NCI-H1436 treated with DMSO at 0.1 percent for 48 hours (cell line): ENCODE measurements at places on chromosomes 3 and 15.

- no peak for DNase-seq
Measured at GRCh38 chr15:47299846-47300434, 417.4 kb upstream of the SEMA6D start.

GRCh38 chr3:165875644-165876043 is 38.4 kb upstream of the BCHE start:
- DNase-seq: no peak

DNA sequence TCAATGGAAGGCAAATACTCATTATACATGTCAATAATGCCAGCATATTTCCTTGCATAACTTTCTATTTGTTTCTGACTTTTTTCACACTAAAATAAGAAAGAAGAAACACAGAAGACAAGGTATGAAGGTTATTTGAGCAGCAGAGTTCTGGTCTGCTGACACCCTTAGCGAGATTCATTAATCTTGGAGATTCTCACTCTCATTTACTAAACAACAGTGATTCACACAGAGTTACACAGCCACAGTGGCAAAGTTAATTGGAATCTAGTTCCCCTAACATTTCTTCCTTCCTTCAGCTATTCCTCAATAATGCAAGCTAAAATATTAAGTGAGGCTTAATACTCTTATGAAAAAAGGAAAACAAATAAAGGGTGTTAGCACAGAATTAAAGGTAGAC is 1044.0 kb downstream of the IGSF11 start:
- DNase-seq: no peak

DNA sequence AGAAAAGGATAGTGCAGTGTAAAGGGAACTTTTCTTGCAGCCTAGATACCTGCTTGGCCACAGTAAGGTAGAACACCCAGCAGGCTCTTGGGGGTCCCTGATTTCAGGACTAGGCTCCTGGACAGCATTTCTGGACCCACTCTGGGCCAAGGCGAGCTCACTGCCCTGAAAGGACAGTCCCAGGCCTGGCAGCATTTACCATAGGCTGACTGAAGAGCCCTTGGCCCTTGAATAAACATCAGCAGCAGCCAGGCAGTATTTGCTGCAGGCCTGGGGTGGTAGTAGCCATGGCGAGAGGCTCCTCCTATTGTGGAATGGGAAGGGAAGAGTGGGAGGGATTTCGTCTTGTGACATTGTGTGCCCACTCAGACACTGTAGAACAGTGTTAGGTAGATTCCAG is 529.2 kb downstream of the TUSC7 start:
- DNase-seq: no peak

DNA sequence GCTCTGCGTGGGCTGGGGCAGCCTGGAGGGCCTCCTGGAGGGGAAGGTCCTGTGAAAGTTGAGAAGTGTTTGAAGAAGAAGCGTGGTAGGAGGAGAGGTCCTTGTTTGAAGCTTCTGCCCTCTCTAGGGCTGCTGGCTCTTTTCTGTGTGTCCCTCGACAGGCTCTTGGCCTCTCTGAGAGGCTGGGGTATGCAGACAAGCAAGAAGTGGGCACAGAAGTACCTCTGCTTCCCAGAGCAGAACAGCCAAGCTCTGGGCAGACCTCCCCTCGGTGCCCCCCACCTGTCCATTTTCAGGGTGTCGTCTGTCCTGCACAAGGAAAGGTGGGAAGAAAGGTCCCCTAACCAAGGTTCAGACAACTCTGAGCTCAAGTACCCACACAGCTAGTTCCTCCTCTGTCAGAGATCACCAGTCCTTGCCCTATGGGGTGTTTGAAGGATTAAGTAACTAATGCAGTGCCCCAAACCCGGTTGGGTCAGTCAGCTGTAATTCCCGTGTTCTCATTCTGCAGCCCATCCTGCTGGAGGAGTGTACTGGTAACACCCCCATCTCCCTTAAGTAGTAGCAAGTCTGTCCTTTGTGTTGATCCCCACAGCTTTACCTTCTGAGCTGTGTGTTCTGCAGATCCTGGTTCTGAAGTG is 6.3 kb downstream of the CSK start:
- no peak for DNase-seq

GRCh38 chr15:59196416-59196815 is 10.2 kb upstream of the LDHAL6B start:
- no peak for DNase-seq

GRCh38 chr3:115996420-115997108 is 373.3 kb downstream of the GAP43 start:
- DNase-seq: no peak

DNA sequence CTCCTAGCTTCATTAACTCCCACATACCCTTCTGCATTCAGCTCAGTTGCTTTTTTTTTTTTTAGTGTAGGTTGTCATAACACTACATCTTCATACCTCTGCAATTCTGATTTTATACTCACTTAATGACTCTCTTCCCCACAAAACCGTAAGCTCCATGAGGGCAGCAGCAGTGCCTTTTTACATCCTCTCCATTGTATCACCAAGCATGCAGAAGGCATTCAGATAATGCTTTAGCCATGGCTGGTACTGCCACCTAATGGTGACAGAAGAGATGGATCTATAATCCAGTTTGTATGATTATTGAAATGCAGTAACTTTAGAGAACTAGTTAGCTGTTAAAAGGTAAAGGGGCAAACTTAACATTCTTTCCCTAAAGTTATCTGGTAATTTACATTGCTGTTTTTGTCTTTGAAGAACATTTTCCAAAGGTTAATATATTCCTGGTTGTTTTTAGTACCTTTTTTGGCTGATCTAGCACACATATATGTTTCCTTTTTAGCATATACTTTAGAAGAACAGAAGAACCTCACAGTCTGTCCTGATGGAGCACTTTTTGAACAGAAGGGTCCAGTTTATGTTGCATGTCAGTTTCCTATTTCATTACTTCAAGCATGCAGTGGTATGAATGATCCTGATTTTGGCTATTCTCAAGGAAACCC is 36.8 kb downstream of the ATP1B3 start:
- peak; percentile 40 for DNase-seq

DNA sequence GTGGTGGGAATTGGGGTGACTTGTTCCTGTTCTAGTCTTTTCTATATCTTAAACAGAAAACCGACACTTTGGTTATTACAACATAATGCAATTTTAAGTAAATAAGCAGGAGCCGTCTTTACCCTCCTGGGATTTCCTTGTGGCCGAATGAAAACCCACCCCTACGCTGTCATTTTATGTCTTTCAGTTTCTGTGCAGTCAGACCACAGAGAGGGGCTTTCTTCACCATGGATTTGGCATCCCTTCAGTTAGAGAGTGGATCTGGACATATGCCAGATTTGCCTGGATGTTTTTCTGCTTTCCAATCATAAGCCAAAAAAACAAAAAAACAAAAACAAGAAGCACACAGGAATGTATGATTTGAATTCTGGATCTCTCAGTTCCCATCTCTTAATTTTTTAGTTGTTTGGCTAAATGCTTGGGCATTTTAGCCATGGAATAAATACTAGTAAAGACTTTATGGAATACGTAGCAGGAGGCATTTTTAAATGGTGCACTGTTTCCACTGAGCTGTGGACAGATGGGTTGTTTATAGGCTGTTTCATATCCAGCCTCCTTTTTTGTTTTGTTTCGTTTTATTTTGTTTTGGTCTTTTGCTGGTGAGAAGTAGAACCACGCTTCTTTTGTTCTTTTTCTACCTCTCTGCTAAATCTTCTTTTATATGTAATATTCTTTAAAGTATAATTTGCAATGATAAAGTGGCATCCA is 272.9 kb downstream of the FEZF2 start:
- DNase-seq: no peak

DNA sequence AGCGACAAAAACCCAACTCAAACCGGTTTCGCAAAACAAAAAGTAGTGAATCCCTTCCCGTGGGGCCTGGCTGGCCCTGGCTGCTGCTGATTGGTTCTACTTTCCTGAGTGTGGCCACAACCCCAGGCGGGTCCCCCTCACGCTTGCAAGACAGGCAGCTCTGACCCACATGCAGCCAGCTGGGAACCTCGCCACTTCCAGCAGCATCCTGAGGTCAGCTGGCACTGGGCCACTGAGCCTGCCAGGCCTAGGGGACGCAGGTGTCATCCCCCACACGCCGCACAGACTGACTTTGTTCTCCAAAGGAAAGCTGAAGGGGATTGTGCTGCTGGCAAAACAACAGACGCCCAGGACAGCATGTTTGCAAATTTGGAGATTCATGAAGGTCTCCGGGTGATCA is 111.1 kb downstream of the TPRA1 start:
- DNase-seq: no peak

- DNase-seq: no peak
Measured at GRCh38 chr15:43516185-43516584, 1.2 kb upstream of the MAP1A start.

DNA sequence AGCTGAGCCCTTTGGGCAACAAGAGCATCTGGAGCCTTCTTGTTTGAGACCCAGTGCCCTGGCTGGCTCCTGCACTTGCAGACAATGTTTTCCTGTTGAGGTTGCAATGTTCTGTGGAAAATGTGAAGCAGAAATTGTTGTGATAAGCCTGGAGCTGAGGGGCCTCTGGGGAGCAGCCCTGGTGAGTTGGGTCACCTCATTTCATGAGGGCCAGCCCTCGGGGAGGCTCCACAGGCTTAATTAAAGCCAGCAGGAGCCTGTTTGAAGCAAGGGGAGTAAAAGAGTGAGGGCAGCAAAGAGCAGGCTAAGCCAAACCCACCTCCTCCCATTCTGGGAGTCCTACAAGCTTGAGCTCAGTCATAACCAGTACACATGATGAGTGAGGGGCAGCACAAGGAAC is 154.3 kb downstream of the ALDH1A2 start:
- no peak for DNase-seq

DNA sequence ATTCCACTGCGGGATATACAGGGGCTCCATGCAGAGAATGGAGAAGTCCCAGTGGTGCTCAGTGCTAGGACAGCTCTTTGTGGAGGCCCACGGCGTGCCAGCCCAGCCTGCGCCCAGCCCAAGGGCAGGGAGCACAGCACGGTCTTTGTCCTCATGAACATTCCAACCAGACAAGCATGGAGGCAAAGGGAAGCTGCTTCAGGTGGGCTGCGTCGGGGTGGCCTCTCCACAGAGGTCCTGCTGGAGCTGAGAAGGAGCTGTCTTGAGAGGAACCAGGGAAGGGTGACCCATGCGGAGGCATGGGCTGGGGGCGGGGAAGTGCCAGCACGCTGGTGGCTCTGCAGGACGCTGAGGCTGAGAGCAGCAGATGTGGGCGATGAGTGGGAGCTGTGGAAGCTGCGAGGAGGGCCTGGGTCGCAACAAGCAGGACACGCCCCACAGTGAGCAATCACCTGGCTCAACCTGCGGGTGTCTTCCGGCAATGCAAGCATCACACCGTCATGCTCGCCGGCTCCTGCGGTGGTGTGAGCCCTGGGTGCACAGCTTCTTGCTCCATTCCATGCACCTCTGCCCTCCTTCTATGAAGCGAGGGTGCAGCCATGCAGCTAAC is 14.0 kb upstream of the KLF15 start:
- no peak for DNase-seq

DNA sequence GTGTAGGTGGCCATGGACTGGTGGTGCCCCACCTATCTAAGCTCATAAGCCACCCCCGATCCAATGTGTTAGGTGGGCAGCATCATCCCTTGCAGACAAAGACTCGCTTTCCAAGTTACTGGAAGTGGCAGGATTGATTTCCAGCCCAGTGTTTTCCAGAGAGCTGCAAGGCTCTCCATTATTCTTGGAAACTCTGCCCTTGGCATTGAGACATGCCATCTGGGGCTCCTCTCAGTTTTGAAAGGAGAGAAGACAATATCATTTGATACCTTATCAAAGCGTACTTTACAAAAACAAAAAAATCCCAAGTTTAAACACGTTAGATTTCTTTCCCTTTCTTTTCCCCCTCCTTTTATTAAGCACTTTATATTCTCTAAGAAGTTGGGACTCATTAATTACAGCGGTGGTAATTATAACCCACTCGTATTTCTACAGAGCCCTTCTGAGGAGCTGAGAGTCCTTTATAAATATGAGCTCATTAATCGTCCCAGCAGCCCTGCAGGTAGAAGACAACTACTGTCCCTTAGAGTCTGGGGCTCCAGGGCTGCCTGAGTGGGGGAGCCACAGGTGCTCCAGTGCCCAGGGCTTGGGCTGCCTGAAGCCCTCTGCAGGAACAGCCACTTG is 226.1 kb downstream of the TLE3 start:
- DNase-seq: no peak

GRCh38 chr15:63014578-63014977 is 28.0 kb upstream of the TPM1 start:
- DNase-seq: no peak

GRCh38 chr3:25558121-25558520 is 106.6 kb downstream of the TOP2B start:
- DNase-seq: no peak

DNA sequence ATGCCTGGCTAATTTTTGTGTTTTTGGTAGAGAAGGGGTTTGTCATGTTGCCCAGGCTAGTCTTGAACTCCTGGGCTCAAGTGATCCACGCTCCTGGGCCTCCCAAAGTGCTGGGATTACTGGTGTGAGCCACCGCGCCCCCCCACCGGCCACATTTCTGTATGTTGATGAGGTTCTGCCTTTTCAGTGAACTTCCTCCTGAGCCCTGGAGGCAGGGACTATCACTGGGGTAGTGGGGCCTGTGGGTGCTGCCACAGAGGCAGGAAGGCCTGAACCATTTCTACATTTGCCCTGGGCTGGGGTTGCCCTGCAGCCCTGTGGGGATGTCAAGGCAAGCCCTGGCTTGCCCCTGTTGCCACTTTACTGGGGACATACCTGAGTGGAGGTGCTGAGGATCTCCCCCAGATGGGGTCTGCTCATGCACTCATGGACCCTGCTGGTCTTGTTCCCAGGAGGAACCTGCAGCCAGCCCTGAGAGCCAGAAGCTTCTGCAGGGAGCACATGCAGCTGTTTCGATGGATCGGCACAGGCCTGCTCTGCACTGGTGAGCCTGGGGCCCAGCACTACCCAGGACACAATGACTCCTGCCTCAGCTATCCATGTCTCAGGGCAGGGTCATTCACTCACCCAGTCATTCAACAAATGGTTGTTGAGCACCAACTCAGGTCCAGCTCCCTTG is 5.7 kb downstream of the SLC28A1 start:
- no peak for DNase-seq

DNA sequence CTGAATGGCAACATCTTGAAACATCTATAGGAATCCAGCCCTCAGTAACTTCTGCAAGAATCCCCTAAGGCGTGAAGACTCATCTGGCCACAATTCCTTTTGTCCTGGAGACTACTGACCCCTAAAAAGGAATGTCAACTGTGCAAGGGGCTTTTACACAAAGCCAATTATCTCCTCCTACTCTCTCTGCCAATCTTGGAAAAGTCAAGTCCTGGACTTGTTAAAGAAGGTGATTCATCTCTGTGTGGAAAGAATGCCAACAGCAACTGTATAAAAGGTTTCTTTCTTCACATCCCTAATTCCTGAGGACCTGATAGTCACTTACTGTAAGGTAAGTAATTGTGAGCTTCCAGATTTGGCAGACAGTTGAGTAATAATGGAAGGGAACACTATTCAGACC is 22.3 kb downstream of the THRB start:
- no peak for DNase-seq

DNA sequence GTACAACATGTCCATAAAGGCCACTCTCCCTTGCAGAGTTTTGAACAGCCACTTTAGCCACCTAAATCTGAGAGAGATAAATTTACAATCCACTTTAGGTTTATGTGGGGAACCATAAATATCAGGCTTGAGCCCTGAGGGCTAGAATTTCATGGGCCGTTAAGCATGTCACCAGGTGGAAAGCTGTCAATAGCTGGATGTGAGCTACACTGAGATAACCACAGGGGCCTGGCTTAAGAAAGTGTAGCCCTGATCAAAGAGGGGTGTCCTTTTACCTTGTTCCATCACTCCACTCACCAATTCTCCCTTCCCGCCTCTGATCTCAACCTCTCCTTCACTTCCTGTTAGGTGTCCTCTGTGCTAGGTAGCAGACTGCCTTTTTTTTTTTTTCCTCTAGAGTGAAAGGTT is 172.8 kb upstream of the ICE2 start:
- DNase-seq: no peak
